ENCODE measurements at places on chromosomes 6 and 20.

- no peak for DNase-seq
Measured at GRCh38 chr6:169223006-169223405, 30.6 kb downstream of the THBS2 start.

- DNase-seq: no peak
Measured at GRCh38 chr6:30311101-30311500, 15.6 kb upstream of the TRIM39 start.

- no peak for DNase-seq
Measured at GRCh38 chr6:134094441-134094840, 42.0 kb upstream of the SLC2A12 start.

DNA sequence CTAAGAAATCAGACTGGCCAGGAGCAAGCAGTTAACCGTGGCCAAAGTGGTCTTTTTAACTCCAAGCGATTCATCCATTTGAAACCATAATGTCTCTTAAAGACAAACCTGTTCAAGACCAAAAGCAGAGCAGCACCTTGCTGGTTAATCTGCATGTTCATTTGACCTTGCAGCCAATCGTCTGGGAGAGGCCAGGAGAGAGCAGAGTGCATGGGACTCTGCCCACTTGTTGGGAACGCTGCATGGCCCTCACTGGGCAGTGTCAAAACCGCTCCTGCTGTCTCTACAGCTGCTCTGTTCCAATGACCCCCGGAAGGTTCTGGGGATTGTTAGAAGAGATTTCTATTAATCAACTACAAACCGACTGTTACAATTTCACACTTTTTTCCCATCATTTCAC lies 79.6 kb downstream of the OLIG3 start:
- DNase-seq: no peak

- DNase-seq: no peak
Measured at GRCh38 chr6:73503027-73503772, 17.6 kb downstream of the EEF1A1 start.

Measured in D341Med (cell line).